Stimulated activated CD8-positive, alpha-beta memory T cell treated with anti-CD3 and anti-CD28 coated beads, Interleukin-2, amount 100 ng/mL, for 1 hour (primary cell): ENCODE measurements at places on chromosomes 3 and 15.

DNA sequence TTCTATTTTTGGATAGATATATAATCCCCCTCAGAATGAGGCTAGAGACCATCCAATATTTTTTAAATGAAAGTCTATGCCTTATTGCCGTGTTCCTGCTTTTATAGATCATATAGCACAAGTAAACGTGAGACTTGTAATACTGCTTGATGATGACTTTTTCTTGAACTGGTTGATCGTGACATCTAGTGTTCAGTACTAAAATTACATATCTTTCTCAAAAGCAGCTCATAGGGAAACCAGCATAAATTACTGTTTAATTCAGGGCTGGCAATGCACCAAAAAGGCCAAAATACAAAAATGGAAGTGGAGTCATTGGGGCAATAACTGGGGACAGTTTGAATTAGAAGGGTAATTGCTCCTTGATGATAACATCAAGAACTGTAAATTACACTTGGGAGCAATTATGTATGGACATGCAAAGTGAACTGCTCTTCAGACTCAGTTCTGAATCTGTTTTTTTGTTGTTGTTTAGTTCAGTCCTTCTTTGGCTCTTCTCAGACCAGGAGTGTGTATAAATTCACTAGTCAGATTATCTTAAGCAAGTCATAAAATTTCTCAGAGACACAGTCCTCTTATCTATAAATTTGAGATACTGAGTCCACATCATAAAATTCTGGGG is 325.3 kb downstream of the THSD4 start:
- DNase-seq = no peak

- no peak for DNase-seq
Observed at GRCh38 chr3:56823984-56824703, 22.4 kb upstream of the ARHGEF3 start.

DNA sequence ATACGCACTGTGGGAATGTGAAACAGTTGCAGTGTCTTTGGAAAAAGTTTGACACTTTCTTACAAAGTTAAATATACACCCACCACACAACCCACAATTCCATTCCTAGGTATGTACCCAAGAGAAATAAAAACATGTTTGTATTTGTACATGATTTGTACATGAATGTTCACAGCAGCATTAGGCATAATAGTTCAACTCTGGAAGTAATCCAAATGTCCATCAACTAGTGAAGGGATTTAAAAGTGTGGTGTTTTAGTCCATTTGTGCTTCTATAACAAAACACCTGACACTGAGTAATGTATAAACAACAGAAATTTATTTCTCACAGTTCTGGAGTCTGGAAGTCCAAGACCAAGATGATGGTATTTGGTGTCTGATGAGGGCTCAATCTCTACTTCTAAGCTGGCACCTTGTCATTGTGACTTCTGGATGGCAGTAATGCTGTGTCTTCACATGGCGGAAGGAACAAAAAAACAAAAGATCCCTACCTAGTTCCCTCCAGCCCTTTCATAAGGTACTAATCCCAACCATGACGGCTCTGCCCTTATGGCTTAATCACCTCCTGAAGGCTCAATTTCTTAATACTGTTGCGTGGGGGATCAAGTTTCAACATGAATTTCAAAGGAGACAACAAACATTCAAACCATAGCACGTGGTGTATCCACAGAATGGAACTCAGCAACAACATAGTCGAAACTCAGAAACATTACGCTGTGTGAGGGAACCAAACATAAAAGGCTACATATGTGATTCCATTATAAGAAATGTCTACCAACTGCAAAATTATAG is 120.5 kb downstream of the AQP9 start:
- DNase-seq = no peak

DNA sequence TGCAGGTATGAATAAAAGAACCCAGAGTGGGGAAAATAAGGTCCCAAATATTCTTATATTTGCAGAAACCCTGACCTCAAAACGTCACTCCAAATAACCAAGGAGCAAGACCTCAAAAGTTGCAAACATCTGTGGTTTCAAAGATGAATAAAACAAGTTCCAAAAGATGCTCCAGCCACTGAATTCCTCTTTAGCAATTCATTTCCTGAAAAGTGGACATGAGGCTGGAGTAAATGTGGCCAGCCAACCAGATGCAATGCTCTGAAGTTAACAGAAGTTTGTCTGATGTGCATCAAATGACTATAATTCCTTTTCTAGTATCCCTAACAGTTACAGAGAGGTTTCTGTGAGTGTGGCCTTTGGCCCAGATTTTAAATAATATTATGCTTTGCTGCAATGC is 71.2 kb upstream of the WNT5A start:
- no peak for DNase-seq
